COR-L47 (cell line): ENCODE measurements at places on chromosomes 4 and X.
A peak's percentile ranks its signal among the peaks of the same experiment; 100 is the strongest.

DNA sequence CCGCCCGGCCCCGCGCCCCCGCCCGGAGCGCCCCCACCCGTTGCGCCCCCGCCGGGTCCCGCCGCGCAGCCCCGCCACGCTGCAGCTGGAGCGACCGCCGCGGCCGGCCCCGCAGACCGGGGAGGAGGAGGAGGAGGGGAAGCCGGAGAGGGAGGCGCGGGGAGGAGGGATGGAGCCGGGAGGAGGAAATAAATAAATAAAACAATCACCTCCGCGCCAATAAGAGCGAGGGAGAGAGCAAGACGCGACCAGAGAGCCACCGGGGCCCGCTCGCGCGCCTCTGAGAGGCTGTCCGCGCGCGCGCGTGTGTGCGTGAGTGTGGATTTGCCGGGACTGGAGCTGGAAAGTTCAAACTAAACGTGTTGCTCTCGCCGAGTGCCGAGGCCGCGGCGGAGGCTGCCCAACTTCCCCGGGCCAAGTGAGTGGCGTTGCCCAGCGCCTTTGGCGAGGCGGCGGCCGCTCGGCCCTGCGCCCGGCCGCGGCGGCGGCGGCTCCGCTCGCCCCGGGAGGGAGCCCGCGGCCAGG lies 2184.4 kb upstream of the TENM3 start:
- DNase-seq: peak; percentile 14

- no peak for DNase-seq
These were observed 176.2 kb upstream of the TACR3 start for GRCh38 chr4:103895876-103896465.

- DNase-seq: no peak
These were observed 575.9 kb downstream of the MID1IP1 start for GRCh38 chrX:39377157-39377556.

GRCh38 chr4:185217408-185217975 lies 8.1 kb downstream of the SNX25 start:
- no peak for DNase-seq

DNA sequence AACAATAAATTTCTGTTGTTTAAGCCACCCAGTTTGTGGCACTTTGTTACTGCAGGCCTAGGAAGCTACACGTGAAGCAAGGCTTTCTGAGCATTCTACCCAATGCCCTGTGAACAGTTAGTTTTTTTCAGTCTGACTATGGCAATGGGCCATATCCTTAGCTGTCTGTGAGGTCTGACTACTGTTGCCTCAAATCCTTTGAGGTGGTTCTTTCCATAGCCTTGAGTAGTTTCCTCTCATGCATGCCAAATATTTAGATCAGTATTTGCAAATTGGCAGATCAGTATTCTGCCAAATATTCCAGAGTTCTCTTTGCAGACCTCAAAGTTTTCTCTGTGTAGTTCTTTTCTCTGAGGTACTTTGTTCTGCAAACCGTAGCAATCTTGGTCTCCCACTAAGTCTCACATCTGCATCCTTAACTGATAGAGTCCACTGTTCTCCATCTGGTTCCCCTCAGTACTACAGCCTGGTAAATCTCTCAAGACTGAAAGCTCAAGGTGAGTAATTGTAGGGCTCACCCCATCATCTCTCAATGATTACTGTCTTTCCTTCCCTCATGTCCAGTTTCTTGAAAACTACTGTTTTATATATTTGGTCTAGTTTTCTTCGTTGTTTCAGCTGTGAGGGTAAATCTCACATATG lies 984.9 kb upstream of the INTU start:
- DNase-seq: no peak

GRCh38 chr4:17027495-17027894 lies 129.1 kb upstream of the LDB2 start:
- DNase-seq: no peak
